GOT3 (cell line): ENCODE measurements at places on chromosomes 3 and 15.

DNA sequence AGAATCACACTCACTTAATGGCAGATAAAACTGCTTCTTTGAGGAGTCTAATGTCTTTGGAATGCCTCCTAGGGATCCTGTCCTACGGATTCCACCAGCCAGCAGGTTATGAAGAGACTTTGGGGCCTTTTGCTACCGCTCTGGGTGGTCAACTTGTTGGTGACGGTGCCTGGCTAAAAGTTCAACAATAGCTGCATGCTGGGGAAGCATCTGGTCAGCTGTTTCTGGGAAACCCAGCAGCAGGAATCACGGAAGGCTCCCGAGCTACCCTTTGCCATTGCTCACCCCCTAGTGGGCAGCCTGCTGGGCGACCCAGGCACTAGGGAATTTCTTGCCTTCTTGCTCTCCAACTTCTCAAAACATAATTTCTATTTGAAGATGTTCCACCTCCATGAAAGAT lies 263.3 kb downstream of the NEK10 start:
- no peak for DNase-seq

GRCh38 chr3:156899951-156900350 lies 73.8 kb downstream of the LEKR1 start:
- DNase-seq = no peak

DNA sequence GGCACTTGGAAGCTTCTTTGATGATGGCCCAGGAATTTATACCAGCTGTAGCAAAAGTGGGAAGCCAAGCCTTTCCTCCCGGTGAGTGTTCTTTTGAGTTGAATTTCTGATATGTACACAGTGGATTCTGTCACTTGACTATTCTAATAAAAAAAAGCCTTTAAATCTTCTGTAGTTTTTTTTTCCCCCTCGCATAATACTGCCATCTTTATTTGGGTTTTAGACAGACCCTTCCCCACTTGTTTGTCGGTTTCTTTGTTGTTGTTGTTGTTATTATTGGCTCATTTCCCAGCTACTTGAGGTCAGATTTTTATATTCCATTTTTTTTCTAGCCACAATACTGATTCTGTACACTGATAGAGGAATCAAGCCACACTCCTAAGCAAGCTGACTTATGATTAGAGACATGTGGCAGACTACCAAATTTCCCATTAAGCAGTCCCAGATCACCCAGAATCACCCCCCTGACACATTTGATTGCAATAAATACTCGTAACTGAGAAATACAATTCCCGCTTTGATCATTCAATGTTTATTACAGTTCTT lies 122.4 kb upstream of the IL12A start:
- no peak for DNase-seq

- no peak for DNase-seq
These were observed 36.3 kb downstream of the APBA2 start for GRCh38 chr15:28921919-28922706.

DNA sequence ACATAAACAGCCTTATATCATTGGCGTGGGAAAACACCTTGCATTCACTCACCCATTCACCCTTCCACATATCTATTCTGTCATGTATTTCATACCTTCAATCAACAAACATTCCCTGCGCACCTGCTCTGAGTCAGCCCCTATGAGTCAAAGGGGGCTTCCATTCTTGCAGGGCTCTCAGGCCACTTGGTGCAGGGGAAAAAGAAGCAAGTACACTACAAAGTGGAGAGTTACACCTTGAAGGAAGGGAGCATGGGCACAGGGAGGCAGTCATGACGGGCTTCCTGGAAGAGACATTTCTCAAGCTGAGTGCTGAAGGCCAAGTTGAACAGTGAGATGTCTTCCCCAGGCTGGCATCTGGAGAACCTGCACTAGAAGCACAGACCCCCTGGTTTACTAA lies 4.6 kb upstream of the AMOTL2 start:
- DNase-seq = no peak

GRCh38 chr3:138877226-138877625 lies 42.5 kb upstream of the PIK3CB start:
- no peak for DNase-seq

GRCh38 chr3:122679882-122680474 lies 661 bp upstream of the PARP14 start:
- DNase-seq = no peak

- no peak for DNase-seq
These were observed 8.1 kb upstream of the RBP1 start for GRCh38 chr3:139547666-139548065.

DNA sequence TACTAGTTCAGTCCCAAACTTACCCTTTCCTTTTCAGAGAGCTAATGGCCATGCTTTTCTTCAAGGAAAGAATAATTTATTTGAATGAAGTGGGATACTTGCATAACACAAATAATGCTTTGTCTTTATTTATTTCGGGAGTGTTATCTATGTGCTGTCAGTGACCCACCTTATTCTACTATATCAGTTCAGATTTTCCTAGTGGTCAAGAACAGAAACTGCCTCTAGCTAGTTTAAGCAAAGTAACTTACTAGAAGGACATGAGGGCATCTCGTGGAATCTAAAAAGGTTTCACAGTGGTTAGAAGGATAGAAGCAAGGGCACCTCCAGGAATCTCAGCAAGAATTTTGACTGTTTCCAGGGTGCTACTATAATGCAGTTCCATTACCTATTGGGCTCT lies 3.8 kb upstream of the TIMMDC1 start:
- no peak for DNase-seq

- DNase-seq = no peak
These were observed 15.0 kb downstream of the TIGIT start for GRCh38 chr3:114308830-114309229.

DNA sequence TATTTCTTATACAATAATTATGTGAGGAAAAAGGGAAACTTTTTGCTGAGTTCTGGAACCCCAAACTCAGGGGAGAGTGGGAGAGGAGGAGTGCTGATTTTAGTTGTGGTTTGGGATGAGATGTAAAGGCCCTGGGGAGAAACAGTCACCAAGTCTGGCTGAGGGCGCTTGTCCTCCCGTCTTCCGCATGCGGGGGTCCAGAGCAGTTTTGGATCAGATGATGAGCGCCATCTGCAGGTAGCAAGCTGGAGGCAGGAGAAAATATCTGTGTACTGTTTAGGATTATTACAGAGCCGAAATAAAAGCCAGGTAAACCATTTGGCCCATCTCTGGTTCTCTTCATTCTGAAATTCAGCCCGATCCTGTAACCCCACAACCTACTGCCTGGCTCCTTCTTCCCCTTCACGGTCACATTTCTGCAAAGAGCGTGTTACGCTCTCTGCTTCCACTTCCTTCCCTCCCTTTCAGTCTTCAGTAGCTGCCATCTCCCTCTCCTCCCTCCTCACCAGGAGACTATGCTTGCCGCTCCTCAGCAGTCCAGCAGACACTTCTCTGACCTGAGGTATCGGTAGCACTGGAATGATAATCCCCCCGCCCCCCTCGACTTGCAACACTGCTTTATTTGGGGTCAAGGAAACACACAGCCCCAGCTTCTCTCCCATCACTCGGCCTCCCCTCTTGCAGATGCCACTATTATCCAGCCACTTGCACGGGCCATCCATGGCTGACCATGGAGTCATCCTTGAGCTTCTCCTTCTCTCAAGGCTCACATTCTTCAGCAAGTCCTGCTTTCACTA lies 1.4 kb upstream of the PARP14 start:
- DNase-seq = peak; percentile 52

DNA sequence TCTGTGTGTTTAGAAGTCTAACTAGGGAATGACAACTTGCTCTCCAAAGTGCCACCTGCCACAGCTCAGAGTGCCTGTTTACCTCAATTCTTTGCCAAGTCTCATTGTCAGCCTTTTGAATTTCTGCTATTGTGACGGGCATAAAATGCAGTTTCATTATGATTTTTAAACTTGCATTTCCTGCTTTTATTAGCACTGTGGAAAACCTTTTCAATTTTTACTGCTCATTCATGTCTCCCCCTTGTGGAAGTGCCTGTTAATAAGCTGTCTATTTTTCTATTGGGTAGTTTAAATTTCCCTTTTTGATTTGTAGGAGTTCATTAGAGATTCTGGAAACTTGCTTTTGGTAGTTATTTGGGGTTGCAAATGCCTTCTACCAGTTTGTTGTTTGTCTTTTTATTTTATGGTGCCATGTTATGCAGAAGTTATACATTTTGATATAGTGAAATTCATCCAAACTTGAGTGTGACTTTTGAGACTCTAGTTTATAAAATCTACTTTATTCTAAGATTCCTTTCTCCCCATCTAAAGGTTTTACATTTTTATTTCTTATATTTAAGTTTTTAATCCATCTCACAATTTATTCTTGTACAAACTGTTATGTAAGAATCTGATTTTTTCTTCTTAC lies 53.9 kb upstream of the FRMD4B start:
- no peak for DNase-seq

DNA sequence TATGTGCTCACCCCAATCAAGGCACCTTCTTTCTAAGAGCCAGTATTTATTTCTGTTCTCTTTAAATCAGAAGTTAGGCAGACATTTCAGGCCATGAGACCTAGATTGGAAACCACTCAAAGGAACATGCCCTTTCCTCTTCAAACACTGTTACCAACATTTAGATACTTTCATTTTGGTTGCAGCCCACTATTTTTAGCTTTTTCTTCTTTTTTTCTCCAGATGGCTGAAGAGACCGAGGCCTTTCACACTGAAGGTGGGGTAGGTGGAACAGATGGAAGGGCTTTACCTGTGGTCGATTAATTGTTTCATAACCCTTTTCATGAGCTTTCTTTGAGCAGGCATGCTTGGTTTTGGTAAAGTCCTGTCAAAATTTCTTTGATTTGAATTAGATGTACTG lies 10.9 kb upstream of the LZTFL1 start:
- DNase-seq = no peak

GRCh38 chr3:18779704-18780103 lies 354.6 kb upstream of the SATB1 start:
- no peak for DNase-seq

DNA sequence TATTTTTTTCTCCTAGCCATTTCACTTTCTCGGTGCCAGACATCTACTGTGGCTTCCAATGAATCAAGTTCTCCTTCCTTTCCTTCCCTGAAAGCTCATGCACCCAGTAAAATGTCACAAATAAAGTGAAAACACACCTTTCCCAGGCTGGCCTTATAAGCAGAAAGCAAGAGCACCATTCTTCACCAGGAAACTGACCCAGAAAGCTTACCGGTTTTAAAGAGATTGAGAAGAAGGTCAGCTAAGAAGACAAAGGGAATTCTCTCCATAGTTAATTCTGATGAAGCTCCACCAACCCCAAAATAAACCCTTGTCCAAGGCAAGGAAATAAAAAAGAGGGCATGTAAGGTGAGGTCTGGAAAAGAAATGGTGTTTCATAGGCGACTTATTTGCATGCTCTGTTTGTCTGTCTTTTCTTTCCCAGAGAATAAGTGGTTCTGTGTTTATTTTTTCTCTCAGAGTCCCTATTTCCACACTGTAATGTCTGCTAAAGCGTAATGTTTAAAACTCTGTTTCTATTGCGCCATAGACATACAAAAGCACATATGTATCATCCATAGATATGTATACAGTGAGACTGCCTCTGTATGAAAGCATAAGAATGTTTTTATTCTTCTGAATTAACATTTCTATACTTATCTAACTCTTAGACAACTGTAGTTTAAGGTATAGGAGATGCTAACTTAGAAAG lies 2.8 kb downstream of the LSAMP start:
- DNase-seq = no peak

DNA sequence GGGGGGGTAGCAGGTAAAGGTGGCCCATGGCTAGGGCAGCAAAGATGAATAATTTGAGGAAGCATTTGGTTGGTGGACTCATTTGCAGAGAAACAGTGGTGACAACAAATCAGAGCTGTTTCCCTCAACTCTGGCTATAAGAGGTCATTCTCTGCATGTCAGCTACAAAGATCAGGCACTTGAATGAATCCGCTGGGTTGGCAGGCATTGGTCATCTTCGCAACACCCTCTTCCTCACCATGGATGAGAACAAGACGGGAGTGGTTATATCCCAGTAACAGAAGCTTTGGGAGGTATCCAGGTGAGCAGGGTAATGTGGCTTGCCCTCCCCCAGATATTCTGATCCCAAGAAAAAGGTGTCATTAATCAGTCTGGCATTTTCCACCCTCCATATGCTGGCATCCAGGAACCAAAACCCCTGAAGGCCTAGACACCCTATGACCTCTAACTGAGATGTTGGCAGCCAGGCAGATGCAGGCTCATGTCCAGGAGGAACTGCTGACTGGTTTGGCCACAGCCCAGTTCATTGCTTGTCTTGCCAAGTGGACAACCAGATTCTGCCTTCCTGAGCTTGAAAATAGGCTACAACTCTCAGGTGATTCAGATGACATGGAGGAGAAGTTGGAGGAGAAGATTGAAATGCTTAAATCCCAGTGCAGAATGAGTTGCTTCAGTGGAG lies 108.9 kb upstream of the TRIM42 start:
- no peak for DNase-seq

GRCh38 chr3:78506581-78507195 lies 1261.1 kb downstream of the ROBO1 start:
- DNase-seq = no peak

- no peak for DNase-seq
These were observed 279.0 kb upstream of the EPHA3 start for GRCh38 chr3:88828466-88828865.

- DNase-seq = no peak
These were observed 42.4 kb upstream of the ETV5 start for GRCh38 chr3:186151077-186151971.

DNA sequence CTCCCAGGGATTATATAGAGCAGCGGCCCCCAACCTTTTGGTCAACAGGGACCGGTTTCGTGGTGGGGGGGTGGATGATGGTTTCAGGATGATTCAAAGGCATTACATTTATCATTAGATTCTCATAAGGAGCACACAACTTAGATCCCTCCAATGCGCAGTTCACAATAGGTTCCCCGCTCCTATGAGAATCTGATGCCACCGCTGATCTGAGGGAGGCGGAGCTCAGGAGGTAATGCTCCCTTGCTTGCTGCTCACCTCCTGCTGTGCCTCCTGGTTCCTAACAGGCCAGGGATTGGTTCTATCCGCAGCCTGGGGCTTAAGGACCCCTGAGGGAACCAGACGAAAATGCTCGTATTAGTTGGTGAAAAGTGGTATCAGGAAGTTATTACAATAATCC lies 1.3 kb upstream of the HACD2 start:
- no peak for DNase-seq

DNA sequence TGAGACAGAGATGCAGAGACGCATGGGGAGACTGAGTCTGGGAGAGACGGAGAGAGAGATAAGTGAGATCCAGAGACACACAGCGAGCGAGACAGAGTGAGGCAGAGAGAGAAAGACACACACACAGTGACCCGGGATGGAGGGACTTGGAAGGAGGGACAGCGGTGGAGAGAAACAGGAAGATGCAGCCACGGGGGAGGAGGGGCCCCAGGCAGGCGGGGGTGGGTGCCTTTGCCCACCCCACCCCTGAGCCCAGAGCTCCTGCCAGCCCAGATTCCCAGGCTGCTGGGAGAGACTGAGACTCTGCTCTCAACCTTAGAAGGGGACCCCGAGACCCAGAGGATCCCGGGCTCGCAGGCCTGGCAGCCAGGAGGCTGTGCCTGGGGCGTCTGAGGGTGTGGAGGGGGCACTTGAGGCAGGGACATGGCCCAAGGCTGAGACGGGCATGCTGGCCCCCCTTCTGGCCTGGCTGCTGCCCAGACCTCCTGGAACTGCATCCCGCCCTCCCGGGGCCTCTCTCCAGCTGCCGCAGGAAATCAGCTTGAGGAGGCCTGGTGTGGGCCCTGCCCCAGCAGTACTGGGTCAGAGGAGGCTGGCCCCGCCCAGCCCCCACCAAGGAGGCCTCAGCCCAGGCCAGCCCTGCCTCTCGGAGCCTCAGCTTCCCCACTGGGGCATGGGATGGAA lies 18.1 kb downstream of the H1-8 start:
- DNase-seq = no peak

GRCh38 chr3:154795582-154795981 lies 284.5 kb upstream of the MME start:
- no peak for DNase-seq
